HAP-1 (cell line): ENCODE measurements at places on chromosomes 7 and 10.

GRCh38 chr10:112735041-112735695 lies 214.9 kb upstream of the TCF7L2 start:
- no peak for DNase-seq

- no peak for DNase-seq
Observed at GRCh38 chr10:12690525-12691126, 310.9 kb downstream of the CCDC3 start.

DNA sequence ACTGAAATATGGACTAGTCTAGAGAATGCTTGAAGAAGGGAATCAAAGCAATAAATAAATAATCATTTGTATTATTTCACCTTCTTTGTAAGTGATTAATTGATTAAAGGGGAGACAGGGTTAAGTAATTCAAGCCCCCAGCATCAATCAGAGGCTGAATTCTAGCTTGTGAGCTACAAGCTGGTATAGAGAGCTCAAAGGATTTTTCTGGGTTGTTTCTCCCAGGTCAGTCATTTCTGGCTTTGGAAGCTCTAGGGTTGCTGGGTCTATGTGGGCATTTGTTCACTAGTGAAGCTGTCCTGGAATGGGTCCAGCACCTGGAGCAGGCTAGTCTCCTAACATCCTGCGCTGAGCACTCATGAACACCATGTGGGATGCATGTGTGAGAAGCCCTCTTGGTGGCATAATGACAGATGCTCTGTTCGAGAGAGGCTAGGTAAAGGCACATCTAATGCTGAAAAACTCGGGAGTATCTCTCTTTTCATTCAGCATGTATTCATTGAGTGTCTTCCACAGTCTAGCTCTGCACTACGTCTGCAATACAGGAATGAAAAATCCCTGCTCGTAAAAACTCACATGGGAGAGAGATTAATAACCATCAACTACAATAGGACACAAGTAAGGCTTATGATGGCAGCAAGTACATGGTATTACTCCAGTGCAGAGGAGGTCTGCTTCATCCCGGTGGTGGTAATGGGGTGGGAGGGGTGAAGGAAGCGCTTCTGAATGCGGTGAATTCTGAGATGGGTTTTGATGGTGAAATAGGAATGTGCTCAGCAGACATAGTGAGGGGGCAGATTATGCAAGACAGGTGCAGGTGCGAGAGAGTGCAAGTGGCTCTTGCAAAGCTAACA lies 68.0 kb upstream of the NRP1 start:
- DNase-seq: no peak

- DNase-seq: no peak
Observed at GRCh38 chr7:2374830-2375728, 20.5 kb downstream of the EIF3B start.

- DNase-seq: no peak
Observed at GRCh38 chr10:23338886-23339285, 5.7 kb downstream of the C10orf67 start.

- DNase-seq: no peak
Observed at GRCh38 chr7:105532709-105533460, 884 bp downstream of the RINT1 start.

DNA sequence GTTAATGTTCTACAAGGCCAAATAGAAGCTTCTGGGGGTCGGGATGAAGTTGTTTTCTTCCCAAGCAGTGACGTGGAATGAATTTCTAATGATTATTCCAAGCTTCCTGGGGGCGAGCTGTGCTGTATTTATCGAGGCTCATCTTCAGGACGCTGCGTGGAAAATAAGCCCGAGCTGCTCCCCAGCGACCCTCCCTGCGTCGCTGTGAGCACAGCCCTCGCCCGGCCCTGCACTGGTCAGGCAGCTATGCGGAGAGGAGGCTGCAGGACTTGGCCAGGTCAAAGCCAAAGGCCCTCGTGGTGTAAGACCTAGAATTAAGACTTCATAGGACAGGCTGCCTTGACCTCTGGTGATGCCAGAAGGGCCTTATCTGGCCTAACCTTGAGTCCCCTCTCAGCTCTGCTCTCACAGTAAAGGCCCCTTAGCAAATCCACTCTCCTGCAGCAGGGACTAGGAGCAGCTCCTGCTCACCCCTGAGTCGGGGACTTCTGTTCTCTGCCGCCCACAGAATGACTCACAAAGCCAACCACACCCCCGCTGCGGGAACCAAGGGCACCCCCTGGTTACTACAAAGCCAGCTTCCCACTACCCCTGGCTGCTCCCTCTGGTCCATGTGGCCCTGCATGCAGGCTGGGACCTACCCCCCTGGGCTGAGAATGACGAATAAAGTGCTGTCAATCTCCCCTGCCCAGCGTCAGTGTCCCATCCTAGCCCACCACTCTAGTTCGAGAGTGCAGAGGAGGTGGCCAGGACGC lies 501.6 kb downstream of the TCERG1L start:
- no peak for DNase-seq

- no peak for DNase-seq
Observed at GRCh38 chr10:22301193-22301592, 15.0 kb upstream of the COMMD3 start.

DNA sequence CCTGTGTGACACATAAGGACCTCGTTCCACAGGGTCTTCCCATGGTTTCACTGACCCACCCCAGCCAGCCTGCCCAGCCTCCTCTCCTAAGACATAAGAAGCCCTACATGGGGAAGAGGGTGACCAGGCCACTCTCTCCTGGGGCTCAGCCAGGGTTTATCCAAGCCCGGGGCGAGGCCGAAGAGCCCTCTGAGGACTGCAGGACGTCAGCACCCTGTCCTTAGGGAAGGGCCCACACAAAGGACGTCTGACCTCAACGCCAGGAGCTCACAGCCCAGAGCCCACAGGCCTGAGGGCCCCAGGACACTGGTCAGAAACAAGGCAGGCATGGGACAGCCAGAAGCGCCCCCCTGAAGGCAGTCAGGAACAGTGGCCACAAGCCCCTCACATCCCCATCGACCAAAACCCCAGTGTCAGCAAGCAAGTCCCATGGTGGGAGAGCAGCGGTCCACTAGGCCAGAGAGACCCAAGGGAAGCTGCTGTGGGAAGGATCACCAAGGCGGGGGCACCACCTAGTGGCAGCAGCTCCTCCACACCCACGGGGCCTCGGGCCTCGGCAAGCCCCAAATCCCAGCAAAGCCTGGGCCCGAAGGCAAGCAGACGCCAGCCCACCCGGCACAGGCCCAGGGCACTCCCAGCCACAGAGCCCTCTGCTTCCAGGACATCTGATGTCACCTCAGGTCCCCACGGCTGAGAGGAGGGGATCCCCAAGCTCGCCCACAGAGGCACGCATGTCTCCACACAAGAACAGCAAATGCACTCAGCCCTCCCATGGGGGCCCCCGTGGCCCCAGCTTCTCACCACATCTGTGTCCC lies 23.4 kb downstream of the MAD1L1 start:
- DNase-seq: no peak

- no peak for DNase-seq
Observed at GRCh38 chr7:156162451-156162850, 350.2 kb upstream of the SHH start.

- no peak for DNase-seq
Observed at GRCh38 chr10:46029461-46030030, 877 bp downstream of the NCOA4 start.

DNA sequence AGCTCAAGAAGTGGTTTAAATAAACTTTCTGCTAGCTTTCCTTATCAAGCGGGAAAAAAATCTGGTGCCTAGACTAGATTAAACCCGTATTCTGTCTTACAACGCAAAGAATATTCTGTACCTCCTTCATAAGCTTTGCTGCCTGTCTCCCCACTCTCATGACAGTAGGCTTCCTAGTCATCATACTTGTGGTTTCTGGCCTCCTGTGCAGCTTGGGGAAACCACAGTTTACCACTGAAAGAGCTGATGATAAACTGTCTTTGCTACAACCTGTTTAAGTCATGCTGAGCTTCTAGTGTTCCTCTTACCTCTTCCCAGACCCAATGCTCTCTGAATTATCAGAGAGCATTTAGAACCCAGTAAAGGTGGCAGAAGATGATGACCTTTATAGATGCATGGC lies 55.0 kb downstream of the PODXL start:
- DNase-seq: no peak

- DNase-seq: peak; percentile 54
Observed at GRCh38 chr10:88553116-88553752, 29.9 kb downstream of the RNLS start.

GRCh38 chr7:157690833-157691585 lies 354.2 kb downstream of the DNAJB6 start:
- DNase-seq: peak; percentile 75

DNA sequence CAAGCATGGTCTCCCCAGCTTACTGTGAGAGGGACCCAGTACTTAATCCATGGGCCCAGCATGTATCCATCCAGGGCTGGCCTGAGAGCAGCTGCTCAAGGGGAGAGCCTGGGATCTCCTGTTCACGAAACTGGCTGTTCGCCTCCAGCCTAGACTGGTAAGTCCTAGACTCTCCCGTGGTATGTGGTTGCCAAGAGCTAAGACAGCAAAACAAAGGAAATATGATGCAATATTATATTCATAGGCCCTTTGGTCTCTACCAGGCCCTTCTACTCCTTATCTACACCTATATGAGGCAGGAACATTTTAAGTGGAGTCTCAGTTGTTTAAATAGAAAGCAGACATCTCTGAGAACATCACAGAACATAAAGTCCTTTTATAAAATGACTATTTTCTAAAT lies 28.9 kb upstream of the STK17A start:
- no peak for DNase-seq

DNA sequence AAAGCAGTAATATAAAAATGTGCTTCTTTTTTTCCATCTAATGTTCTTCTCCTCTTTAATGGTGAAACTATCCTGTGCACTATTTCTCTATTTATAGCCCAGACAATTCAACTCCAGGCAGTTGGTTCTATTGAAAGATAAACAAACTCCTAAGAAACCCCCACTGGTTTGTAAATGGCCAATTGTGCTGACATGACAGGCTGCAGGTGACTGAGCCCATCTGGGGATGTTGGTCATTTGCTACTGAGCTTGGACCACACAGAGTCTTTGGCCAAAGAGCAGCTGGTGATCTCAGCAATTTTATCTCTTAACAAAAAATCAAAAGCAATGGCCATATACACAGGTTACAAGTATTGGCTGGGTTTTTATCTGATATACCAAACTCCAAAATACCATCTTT lies 631.8 kb upstream of the CELF2 start:
- no peak for DNase-seq

DNA sequence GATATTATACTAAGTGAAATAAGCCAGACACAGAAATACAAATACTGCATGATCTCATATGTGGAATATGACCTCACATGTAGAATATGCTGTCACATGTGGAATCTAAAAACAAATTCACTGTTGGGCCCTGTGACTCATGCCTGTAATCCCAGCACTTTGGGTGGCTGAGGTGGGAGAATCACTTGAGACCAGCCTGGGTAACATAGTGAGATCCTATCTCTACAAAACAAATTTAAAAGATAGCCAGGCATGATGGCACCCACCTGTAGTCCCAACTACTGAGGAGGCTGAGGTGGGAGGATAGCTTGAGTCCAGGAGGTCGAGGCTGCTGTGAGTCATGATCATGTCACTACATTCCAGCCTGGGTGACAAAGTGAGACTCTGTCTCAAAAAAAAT lies 160.3 kb downstream of the PTEN start:
- no peak for DNase-seq

DNA sequence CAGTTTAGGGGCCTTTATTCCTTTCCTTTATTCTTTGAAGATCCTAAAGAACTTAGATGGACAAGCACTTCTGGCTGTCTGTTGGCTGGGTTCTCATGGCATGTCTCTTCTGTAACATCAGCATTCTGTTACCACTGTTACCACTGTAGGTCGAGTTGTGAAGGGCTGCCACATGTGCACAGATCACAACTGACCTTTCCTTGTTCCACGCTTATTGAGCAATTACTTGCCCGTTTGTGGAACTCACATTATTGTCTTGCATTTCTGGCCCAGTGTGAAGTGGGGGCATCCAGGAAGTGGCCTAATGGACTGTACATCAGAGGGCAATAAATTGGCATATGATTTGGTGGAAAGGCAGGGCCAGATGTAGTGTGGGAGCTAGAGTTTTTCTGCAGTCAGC lies 23.7 kb downstream of the GBF1 start:
- no peak for DNase-seq

GRCh38 chr7:47231032-47231431 lies 350.9 kb downstream of the TNS3 start:
- no peak for DNase-seq

GRCh38 chr10:99571816-99572215 lies 39.1 kb downstream of the NKX2-3 start:
- no peak for DNase-seq

- no peak for DNase-seq
Observed at GRCh38 chr7:129665013-129665401, 53.5 kb downstream of the NRF1 start.

GRCh38 chr10:78660446-78661106 lies 408.2 kb upstream of the ZMIZ1 start:
- no peak for DNase-seq

- no peak for DNase-seq
Observed at GRCh38 chr7:23474829-23475575, 4.7 kb upstream of the IGF2BP3 start.

DNA sequence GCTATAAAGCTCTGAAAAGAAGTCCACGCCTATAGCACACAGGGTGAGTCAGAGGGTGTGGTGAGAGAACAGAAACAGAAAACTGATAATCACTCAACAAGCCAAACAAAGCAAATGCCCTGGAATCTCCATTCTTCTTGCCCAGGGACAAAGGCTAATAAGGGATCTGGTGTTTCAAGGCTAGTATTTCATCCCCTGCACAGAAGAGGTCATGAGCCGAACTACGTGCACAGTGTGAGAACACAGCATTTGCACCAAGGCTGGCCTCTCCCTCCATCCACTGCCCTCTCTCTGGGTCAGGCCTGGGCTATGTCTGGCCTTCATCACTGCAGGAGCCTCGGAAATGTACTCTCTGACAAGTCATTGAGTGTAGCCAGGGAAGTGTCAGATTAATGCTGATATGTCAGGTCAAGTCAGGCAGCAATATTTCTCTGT lies 42.7 kb downstream of the PRR15 start:
- peak; percentile 85 for DNase-seq

GRCh38 chr10:70587045-70587658 lies 15.4 kb downstream of the PRF1 start:
- no peak for DNase-seq

DNA sequence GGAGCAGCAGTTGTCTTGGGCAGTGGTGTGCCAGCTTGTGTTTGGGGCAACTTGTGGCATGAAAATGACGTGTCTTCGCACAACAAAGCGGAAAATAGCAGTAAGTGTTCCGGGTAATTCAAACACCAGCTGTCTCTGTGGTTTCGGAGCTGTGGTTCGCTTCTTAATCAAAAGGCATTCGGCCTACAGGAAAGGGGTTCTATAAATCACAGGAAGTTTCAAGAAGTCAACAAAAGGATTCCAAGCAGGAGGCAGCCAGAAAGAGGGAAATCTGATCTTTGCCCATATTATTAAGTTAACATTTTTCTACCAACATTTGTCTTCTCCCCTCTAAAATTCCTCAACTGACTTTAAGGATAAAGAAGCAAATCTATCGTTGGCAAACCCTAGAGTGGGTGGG lies 353.4 kb downstream of the FGFR2 start:
- DNase-seq: no peak

DNA sequence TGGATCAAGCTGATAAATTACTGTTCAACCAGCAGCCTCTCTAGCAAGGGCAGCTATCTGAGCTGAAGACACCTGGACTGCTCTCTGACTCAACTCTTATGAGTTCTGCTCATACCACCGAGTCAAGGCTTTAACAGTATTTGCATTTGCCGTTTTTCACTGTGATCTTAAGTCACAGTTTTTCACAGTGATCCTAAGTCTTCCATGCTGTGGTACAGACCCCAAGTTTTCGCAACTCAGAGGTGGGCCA lies 31.3 kb downstream of the PIP4K2A start:
- DNase-seq: no peak
